SK-N-SH (cell line): ENCODE measurements at places on chromosomes 6 and 20. TPM values are rescaled to one million over a fixed set of nuclear protein-coding genes. Genes with fewer than 3 reads are reported as not detected.

MAN1A1 gene
- 28.0 and 32.4 TPM in 2 replicates for polyA plus RNA-seq

DNA sequence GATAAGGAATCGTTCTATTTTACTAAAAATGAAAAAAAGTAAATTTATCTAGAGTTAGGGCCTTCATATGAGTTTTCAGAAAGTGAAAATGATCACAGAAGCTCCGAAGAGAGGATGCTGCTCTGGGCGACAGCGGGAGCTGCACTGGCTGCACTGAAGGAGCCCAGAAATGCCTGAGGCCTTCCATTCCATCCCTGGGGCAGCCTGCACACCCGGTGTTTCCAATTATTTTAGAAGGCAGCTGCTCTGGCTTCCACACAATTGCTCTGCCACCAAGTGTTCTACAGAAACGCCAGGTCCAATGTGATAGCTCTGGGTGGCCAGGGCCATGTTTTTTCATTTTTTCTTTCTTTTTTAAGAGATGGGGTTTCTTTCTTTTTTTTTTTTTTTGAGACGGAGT lies 3.6 kb downstream of the DTNBP1 start:
- H3K27ac ChIP-seq, result no peak overlapping the region
- H3K27me3 ChIP-seq, result no peaks in the 10 kb centered on the region
- DNase-seq, result no peak

DNA sequence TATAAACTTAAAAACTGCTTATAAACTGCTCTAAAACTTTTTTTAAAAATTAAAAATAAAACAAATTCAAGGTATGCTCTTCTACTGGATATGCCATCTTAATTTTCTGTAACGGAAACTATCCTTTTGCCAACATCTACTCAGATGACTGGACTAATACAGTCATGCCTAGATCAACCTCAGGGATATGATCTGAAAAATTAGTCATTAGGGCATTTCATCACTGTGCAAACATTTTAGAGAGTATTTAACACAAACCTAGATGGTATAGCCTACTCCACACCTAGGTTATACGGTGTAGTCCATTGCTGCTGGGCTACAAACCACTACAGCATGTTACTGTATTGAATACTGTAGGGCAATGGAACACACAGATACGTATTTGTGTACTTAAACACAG lies 64.8 kb downstream of the TRIM27 start:
- DNase-seq, result no peak
- no peaks in the 10 kb centered on the region for H3K4me1 ChIP-seq
- peaks cover 8% of the 10 kb centered on the region; the same call in 1 of the 2 replicates for H3K27me3 ChIP-seq
- H3K4me3 ChIP-seq, result no peak overlapping the region
- H3K36me3 ChIP-seq, result no peaks in the 10 kb centered on the region

APOM gene
- polyA plus RNA-seq, result 6.8 and 7.2 TPM in 2 replicates

DNA sequence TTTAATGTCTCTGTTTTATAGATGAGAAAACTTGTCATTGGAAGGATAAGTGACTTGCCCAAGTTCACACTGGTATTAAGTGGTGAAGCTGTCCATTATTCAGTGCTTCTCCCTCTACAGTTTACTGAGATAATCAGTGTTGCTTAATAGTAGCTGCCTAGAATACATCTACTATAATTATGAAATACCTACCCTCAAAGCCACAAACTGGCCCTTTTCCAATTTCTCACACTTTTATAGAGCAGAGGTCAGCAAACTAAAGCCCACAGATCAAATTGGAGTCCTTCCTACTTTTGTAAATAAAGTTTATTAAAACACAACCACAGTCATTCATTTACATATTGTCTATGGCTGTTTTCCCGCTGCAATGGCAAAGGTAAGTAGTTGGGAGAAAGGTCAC lies 73.5 kb downstream of the EYS start:
- H3K4me1 ChIP-seq, result no peaks in the 10 kb centered on the region
- no peaks in the 10 kb centered on the region for H3K27me3 ChIP-seq
- no peak overlapping the region for H3K27ac ChIP-seq
- no peak for DNase-seq
- H3K36me3 ChIP-seq, result no peaks in the 10 kb centered on the region

GRCh38 chr6:44059359-44060346 lies 67.6 kb downstream of the MRPL14 start:
- no peak overlapping the region for H3K4me3 ChIP-seq
- H3K27ac ChIP-seq, result peak overlapping the region; percentile 100
- DNase-seq, result no peak
- H3K27me3 ChIP-seq, result no peaks in the 10 kb centered on the region

GRCh38 chr20:25032478-25033264 lies 25.3 kb downstream of the ACSS1 start:
- no peak overlapping the region for H3K27ac ChIP-seq
- no peak for DNase-seq
- no peak overlapping the region for H3K4me3 ChIP-seq

DNA sequence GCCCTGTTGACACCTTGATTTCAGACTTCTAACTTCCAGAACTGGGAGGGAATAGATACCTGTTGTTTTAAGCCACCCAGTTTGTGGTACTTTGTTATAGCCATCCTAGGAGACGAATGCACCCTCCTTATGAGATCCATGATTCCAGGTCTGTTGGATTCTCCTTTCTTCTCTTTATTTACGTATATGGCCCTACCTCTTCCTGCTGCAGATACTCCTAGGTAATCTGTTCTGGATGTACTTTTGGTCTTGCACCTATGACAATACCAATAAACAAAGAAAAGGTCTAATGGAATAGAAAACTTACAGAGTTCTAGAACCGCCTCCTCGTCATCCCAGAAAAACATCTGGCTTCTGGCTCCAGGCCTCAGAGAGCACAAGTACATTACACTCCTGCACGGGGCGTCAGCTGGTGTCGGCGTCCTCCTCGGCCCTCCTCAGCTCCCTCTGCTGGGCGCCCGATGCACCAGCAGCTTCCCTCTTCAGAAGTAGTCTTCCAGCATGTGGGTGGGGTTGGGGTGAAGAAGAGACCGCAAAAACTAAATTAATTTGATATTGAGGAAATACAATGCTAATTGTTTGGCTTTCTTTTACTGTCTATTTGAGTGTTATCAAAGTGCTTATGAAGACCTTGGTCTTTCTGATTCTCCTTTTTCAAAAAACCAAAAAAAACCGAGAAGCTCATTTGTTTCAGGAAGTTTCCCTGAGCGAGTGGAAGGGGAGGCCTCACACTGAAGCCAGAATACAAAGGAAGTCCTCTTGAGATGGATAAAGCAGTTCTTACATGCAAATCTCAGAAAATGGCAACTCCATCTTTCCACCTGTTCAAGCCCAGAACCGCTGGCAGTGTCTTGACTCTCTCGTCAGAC lies 9.7 kb upstream of the ATXN1 start:
- no peaks in the 10 kb centered on the region for H3K27me3 ChIP-seq
- peak overlapping the region; percentile 92; the same call in 1 of the 2 replicates for H3K27ac ChIP-seq
- no peaks in the 10 kb centered on the region for H3K36me3 ChIP-seq
- DNase-seq, result peak; percentile 74

DNA sequence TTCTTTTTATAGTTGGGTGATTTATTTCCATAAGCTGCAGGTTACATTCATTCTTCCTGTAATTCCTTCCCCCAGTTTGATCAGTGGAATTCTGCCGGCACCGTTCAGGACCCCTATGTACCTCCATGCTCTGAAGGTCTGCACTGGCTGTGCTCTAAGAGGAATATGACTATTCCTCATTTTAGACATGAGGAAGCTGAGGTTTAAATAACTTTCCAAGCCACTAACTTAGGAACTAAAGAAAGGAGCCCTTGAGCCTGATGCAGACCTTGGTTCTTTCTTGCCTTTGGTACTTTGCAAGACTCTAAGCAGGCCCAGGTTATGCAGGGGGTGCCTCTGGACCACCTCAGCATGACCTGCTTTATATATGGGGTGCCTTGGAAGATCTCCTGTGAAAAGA lies 318.5 kb downstream of the QKI start:
- no peaks in the 10 kb centered on the region for H3K4me1 ChIP-seq
- no peaks in the 10 kb centered on the region for H3K27me3 ChIP-seq
- H3K27ac ChIP-seq, result no peak overlapping the region
- DNase-seq, result no peak
